ENCODE measurements at places on chromosomes 5 and 9.

- no peak for DNase-seq
Observed at GRCh38 chr5:118553662-118554061, 434.7 kb downstream of the DTWD2 start.

GRCh38 chr5:10019236-10019635 is 230.5 kb downstream of the ATPSCKMT start:
- DNase-seq: no peak

DNA sequence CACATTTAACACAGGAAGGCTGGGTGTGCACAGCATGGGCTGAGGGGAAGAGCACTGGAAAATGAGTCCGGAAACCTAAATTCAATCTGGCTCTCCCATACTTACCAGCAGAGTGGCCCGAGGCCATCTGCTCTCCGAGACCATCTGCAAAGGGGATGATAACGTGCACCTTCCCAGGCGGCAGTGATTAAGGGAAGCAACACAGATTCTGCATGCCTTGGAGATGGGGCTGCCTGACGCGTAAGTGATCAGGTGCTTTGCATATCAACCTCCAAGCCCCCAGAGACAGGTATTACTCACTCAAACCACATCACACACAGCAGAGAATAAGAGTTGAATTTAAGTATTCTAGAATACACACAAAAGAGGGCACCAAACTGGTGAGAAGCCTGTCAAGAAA is 9.1 kb downstream of the EPB41L4B start:
- no peak for DNase-seq

- no peak for DNase-seq
Observed at GRCh38 chr5:54579591-54580295, 62.2 kb downstream of the SNX18 start.

- no peak for DNase-seq
Observed at GRCh38 chr5:6775571-6775970, 62.3 kb downstream of the TENT4A start.

- no peak for DNase-seq
Observed at GRCh38 chr5:57693488-57694305, 211.1 kb upstream of the ACTBL2 start.

DNA sequence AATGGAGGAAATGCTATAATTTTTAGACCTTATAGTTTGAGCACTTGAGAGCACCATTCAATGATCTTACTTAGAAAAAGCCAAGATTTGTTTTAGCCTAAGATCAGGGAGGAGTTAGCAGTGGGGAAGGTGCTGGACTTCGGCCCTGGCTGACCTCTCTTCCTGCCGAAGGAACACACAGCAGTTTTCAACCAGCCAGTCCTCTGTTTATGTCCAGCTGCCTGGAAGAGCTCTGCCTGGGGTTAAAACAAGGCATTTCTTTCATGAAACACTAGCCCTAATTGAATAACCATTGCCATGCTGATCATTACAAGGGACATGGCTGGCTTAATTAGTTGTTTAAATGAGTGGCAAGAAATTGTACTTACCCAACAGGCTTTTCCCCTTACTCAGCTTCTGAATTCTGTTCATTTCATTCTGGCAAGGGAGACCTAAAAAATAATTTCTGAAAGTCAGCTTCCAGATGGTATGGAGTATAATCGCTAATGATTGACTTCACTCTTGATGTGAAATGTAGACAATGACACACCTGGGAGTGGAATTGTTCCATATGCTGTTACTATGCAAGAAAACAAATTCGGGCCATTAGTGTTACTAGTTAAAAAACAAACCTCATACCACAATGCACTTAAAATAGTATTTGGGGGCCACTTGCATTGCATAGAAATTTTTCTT is 514.2 kb downstream of the SPOCK1 start:
- DNase-seq: no peak

- no peak for DNase-seq
Observed at GRCh38 chr5:90131383-90132133, 278.0 kb downstream of the CETN3 start.

GRCh38 chr5:50559955-50560354 is 106.5 kb upstream of the PARP8 start:
- DNase-seq: no peak

- DNase-seq: no peak
Observed at GRCh38 chr5:59158637-59159391, 575.9 kb downstream of the RAB3C start.

DNA sequence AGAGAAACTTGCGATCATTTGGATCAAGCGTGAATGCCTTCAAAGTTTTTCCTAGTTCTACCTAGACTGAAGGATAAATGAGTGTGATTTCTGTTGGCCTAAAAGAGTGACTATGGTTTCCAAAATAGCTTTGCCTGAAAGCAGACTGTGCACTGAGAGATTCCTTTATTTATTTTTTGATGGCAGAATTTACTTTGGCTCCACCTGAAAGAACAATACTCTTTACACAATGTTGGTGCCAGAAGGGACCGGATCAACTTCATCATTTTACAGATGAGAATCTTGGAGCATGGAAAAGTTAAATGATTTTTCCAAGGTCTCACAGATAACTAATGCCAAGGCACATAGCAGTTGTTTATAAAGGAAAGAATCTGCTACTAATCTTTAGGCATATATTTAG is 199.6 kb downstream of the KCTD16 start:
- no peak for DNase-seq

GRCh38 chr5:63726496-63726895 is 235.7 kb downstream of the HTR1A start:
- no peak for DNase-seq

DNA sequence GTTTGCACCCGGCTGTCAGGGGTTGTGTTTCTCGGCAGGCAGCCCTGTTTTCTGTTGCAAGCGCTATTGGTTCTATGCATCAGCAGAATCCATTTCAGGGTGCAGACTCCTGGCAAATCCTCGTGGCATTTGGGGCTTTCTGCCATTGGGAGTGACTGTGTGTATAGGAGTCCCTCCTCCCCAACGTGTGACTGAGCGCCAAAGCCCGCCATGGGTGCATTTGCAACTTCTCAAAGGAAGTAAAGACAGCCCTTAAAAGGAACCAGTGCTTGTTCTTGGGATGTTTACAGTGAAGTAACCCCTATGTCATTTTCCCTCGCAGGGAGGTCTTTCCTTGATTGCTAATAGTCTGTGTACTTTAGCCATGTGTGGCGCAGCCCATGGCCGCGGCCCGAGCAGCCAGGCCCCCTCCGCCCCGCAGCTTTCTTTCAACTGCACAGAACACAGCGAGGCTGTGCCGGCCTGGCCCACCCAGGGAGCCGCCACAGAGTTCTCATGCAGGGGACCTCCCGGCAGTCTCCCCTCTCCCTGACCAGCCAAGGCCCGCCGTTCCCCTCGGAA is 175.6 kb downstream of the HSD17B3 start:
- DNase-seq: peak; percentile 52

All from right kidney (tissue), 9 donors.